Transverse colon (tissue), 4 donors: ENCODE measurements at places on chromosomes 12 and 14.

DNA sequence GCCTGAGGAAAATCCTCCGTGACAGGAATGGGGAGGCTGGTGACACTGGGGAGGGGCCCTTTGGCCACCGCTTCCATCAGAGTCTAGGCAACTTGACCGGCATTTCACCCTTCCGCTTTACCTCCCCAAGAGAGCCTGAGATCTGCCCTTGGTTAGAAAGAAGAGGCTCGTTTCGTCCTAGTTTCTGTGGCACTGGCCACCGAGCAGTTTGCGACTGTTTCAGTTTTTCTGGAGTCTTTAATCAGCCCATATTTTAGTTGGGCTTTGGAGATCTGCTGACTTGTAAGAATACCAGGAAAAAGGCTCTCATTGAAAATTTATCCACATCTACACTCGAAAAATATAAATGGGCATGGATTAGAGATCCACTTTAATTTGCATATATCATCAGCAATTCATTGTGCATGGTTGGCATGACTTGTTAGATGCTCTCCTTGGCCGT lies 414 bp upstream of the ANKS1B start:
- no peak for DNase-seq

- no peak for DNase-seq
These were observed 90.6 kb upstream of the FRMD6 start for GRCh38 chr14:51561141-51561540.

- no peak for DNase-seq
These were observed 73.0 kb downstream of the IQSEC3 start for GRCh38 chr12:139585-139984.

DNA sequence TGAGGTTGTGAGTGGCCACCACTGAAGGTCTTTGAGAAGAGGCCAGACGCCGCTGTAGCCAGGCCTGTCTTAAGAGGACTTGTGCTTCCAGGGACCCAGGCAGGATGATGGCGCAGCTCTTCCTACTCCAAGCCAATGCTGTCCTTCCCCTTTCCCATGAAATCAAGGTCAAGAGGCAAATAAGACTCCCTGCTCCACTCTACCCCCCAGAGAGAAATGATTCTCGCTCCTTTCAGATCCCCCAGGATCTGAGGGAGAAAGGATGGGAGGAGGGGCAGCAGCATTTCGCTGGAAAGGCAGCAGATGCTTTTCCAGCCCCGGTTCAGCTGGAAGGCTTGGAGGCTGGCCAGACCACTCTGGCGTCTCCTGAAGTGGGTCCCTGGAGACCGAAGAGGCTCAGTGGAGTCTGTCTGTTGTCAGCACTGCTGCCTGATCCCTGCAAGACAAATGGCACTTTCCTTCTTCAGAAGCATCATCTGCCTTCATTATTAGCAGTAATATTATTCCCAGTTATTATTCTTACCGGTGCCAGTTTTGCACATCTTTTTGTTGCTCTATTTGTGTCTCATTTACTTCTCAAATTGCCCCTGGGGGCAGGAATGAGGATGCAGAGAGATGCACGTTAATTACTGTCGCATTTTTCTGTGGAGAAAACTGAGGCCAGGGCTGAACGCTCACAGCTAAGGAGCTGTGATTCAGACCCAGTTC lies 51.4 kb downstream of the C14orf132 start:
- DNase-seq, result peak; percentile 34

DNA sequence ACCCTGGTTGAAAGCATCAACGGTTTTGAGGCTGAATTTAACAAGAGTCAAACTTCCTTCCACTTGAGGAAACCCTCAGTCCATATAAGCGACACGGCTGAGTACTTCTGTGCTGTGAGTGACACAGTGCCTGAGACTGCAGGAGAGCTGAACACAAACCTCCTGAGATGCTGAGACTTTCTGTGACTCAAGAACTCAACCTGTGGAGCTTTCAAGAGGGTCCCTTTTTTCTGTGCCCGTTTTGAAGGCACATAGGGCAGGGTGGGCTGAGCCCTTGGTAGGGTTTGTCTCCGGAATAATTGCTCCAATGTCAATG lies 305.3 kb upstream of the OR4E1 start:
- DNase-seq, result no peak

GRCh38 chr14:44609876-44610510 lies 102.9 kb upstream of the FSCB start:
- DNase-seq, result no peak

- DNase-seq, result no peak
These were observed 3.9 kb upstream of the SMARCD1 start for GRCh38 chr12:50081096-50081808.

DNA sequence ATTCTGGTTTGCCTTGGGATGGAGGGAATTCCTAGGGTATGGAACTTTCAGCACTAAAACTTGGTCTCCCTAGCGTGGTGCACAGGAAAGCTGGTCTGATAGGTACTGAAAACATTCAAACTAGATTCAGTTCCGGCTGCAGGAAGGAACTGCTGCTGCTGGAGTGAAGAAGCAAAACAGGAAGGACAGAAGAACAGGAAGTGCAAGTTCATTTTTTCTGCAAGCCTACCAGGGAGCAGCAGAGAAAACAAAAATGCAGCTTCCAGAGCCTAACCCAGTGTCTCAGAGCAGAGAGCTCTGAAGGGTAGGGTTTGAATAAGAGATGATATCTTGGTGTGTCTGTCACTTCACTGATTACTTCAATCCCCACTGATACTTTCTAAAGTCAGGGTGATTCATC lies 165.2 kb downstream of the VRK1 start:
- peak; percentile 12 for DNase-seq

DNA sequence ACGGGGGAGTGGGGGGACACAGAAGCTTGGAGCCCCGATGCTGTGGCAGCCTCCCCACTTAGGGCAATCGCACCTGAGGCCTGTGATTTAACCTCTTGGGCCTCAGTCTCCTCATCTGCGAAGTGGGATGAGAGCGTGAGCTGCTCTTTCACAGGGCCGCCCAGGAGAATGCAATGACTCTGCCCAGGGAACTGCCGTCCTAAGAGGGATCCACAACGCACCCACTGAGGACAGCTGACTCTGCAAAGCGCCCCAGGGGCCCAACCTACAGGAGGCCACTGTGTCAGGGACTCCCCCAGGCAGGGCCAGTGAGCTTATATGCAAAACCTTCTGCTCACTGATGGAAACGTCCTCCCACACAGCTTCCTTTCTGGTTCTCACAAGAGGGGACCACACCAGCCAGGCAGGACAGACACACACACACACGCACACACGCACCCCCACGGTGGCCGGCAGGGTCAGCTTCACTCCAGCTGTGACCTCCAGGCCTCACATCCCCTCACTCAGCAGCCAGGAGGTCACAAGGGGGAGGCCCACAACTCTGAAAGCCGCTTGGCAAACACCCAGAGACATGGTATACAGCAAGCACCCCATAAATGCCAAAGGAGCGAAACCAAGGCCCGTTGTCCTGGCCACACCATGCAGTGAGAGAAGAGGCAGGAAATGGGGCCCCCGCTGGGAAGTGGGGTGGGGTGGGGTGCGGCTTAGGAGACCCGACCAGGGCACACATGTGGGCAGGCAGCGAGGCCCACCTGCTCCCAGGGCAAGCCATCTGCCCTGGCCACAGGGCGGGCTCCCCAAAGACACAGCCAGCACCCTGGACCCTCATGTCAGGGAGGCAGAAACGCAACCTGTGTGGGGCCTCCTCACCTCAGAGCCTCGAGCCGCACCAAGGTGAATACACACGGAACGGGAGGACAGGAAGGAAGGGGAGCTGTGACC lies 73.3 kb downstream of the NCOR2 start:
- peak; percentile 51 for DNase-seq

- DNase-seq, result no peak
These were observed 14.8 kb downstream of the PPP2R5C start for GRCh38 chr14:101776344-101776743.

DNA sequence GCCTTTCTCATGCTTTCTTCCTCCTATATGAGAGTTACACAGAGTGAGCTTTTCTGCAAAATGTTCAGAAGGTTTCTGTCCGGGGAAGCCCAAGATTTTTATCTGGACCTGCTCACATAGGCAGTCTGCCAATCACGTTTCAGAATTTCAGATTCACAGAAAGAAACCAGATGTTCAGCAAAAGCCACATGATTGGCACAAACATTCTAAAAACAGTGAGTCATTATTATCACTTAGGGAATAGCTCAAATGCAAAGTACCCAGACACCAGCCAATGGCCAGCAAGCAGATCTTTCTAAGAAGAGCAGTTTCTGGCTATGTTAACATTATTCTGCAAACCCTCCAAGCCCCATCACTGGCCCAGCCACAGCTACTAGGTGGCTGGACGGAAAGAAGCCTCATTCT lies 1558.5 kb upstream of the TMEM132C start:
- no peak for DNase-seq

- no peak for DNase-seq
These were observed 15.5 kb downstream of the PRKAB1 start for GRCh38 chr12:119683413-119683812.
